Transverse colon (tissue), 4 donors: ENCODE measurements at places on chromosomes 3 and 15.

GRCh38 chr3:104178680-104179079, 1188.0 kb upstream of the ALCAM start:
- DNase-seq = no peak

- no peak for DNase-seq
Observed at GRCh38 chr15:88382482-88382983, 84.7 kb downstream of the MRPL46 start.

DNA sequence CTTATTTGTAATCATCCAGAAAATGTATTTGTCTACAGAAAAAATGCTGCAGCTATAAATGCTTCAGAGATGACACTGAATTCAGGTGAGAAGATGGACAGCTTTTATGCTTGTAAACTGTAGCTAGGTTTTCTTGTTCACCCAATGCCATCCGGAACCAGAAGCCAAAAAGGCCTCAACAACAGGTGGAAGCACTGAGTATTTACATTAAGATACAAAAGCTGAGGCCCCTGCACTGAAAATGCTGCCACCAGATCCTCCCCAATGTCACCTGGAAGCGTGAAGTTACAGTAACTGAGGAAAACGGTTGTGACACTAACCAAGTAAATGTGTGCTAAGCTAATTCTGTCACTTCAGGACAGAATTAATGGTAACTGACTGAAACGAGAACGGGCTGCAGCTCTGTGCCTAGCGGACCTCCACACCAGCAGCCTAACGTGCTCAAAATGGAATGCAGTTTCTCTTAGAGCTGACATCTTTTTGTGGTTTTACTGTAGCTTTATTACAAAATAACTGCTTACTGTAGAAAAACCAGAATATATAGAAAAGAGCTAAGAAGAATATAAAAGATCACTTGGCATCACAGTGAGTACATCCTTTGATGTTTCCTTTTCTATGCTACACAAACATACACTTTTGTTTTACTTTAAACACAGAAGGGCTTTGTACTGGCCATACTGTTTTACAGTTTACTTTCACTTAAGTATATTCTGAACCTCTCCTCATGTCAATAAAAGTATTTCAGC, 7.6 kb downstream of the CHSY1 start:
- no peak for DNase-seq

DNA sequence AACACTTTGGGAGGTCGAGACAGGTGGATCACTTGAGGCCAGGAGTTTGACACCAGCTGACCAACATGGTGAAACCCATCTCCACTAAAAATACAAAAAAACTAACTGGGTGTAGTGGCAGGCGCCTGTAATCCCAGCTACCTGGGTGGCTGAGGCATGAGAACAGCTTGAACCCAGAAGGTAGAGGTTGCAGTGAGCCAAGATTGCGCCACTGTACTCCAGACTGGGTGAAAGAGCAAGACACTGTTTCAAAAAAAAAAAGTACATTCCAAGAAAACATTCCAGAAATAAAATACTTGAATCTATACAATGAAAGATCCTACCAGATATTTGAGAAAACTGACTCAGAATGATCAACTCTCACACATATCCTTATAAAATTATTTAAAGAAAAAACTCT, 30.4 kb downstream of the TFDP2 start:
- DNase-seq = no peak

- no peak for DNase-seq
Observed at GRCh38 chr3:21944251-21944650, 193.2 kb upstream of the ZNF385D start.

DNA sequence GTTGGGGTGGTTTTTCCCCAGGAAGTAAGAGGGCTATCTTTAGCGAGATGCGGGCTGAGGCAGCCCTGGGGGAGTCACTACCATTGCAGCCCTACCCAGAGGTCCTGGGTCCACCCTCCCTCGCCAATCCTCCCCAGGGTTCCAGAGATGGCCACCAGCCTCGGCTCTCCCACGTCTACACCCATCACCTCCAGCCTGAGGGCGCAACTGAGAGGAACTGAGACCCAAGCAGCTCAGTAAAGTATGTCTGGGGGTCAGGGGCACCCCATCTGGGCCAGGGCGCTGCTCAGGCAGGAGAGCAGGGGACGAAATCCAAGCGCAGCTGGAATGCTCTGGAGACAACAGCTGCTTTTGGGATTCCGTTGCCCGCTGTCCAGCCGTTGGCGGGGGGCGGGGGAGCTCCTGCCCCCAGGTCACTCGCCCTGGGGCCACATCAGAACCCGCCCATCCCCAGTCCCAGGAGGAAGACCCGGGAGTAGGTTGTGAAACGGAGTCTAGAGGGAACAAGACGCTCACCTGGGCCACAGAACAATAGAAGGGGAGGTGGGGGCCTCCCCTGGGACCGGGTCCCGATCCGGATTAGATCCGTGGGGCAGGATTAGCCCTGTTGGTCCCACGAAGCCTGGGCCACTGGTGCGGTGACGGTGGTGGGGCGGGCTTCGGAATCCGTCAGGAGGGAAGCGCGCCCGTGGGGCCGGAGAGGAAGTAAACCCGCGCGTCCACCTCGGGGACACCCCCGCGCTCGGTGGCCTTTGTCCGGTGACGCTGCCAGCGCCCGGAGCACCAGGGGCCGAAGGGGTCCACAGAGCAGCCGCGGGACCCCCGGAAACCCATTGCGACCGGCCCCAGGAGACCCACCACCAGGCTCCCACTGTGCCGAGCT, 1.4 kb upstream of the NDUFAF3 start:
- peak; percentile 75 for DNase-seq

GRCh38 chr3:59535791-59536221, 486.0 kb upstream of the CFAP20DC start:
- no peak for DNase-seq

DNA sequence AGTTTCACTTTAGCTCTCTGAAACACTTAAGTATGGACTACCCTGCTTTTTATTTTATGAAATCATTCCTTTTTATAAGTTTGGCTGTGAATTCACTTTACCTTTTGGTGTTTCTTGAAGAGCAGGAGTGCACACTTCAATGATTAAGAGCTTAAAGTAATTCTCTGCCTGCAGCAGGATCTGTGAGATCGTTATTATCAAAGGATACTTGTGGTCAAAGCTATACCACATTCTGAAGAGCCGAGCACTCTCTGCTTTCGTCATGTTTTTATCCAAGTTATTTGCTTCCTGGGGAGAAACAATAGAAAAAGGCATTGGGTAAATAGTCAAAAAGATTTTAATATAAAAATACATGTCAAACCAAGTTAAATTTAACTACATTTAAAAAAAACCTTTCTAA, 243.7 kb downstream of the CHST2 start:
- no peak for DNase-seq

GRCh38 chr15:32855942-32856341, 138.1 kb downstream of the GREM1 start:
- no peak for DNase-seq

GRCh38 chr15:60713119-60714084, 234.5 kb upstream of the ICE2 start:
- DNase-seq = no peak

DNA sequence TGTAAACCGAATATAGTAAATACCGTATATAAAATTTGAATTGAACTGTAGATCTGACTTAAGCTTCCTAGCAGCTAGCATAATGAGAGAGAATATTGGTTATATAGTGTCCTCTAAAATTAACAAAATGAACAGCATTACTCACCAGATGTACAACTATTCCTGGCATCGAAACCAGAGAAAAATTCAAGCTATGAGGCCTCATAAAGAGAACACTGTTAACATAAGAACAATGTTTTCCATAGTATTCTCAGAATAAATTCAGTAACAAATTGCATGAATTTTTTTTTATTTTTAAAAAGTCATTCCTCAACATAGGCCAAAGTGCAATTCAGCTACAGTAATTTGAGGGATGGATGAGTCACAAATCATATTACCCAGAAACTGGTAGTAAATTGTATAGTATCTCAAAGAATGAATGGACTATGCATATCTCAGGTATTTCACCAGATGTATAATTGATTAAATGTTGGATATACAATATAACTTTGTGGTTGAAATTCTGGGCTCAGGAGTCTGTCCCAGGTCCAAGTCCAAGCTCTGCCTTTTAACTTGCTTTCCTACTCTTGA, 5.0 kb downstream of the TMEM207 start:
- no peak for DNase-seq

GRCh38 chr3:141659821-141660613, 78.1 kb upstream of the RNF7 start:
- peak; percentile 49 for DNase-seq

- no peak for DNase-seq
Observed at GRCh38 chr3:62622553-62623174, 249.3 kb upstream of the FEZF2 start.

DNA sequence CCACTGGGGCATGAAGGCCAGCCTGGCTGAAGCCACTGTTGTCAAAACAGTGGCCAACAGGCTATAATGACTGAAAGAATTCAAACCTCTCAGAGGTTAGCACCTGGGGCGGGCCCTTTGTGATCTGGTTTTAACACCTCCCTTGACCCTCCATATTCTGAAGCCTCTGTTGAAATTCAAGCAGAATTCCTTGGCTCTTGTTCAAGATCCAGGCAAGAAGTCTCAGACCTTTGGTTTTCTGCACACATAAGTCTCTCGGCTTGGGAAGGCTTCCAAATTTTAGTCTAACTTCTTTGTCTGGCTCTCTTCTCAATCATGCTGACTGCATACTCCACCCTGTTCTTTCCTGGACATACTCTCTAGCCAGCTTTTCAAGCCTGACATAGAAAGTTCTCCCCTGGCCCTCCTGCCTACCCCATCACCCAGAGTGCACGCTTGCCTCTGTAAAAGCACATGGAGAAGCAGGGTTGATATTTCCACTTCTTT, 144.5 kb downstream of the PDZRN3 start:
- DNase-seq = no peak

- no peak for DNase-seq
Observed at GRCh38 chr3:142890592-142890991, 1.7 kb upstream of the PCOLCE2 start.

- peak; percentile 74 for DNase-seq
Observed at GRCh38 chr15:64740311-64741170, 34.8 kb downstream of the RBPMS2 start.

DNA sequence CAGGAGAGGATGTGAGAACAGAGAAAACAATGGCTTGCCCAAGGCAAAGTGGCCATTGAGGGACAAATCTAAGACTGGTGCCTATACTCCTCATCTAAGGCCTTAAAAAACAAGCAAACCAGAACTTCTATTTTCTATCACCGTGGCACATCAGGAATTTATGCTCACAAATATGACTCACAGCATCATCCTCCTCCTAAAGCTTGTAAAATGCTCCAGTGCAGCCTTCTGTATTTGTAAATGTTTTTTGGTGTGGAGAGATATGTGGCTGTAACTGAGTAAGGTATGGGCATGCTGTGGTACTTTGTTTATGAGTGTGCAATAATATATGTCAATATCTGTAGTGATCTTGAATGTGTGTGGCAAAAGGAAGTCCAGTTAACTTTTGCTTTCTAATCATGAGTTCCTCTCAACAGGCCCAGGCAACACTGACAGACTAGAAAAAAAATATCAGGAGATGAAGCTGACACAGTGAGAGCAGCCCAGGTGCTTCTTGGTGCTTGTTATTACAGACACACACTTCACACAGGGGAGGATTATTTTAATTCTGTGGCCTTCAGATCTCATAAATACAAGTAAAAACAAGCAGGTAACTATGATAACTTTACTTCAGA, 60.3 kb downstream of the CTNNB1 start:
- no peak for DNase-seq

- DNase-seq = no peak
Observed at GRCh38 chr3:148500881-148501280, 196.8 kb upstream of the AGTR1 start.

- DNase-seq = no peak
Observed at GRCh38 chr15:92583096-92584034, 72.2 kb downstream of the FAM174B start.

DNA sequence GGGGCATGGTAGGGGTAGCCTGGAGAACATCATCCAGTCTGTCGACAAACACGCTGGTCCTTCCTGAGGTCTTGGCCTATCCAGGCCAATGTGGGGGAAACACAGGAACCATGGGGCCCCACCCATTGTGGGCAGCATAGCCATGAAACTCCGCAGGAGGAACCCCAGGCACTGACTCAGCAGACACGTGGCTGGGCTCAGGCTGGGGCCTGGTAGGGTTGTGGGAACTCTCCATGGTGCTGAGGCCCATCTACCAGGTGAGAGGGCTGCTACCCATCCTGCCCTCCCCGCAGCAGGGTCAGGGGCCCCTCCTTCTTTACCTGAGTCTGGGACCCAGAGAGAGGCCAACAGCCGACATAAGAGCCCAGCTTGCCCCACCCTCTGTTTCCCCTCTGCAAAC, 22.6 kb upstream of the CACNA2D2 start:
- DNase-seq = no peak

GRCh38 chr3:150868282-150868681, 37.0 kb downstream of the MINDY4B start:
- DNase-seq = no peak

GRCh38 chr15:67479781-67480505, 41.0 kb upstream of the C15orf61 start:
- no peak for DNase-seq

DNA sequence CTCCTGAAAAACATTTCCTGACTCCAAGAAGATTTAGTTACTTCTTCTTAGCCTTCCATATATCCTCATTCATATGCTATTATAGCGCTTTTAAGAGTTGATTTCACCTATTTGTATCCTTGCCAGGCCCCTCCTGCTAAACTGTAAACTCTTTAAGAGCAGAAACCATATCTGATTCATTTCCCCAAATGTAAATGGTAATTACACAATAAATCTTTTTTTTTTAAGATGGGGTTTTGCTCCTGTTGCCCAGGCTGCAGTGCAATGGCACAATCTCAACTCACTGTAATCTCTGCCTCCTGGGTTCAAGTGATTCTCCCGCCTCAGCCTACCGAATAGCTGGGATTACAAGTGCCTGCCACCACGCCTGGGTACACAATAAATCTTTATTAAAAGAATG, 4.5 kb downstream of the DLEC1 start:
- no peak for DNase-seq

DNA sequence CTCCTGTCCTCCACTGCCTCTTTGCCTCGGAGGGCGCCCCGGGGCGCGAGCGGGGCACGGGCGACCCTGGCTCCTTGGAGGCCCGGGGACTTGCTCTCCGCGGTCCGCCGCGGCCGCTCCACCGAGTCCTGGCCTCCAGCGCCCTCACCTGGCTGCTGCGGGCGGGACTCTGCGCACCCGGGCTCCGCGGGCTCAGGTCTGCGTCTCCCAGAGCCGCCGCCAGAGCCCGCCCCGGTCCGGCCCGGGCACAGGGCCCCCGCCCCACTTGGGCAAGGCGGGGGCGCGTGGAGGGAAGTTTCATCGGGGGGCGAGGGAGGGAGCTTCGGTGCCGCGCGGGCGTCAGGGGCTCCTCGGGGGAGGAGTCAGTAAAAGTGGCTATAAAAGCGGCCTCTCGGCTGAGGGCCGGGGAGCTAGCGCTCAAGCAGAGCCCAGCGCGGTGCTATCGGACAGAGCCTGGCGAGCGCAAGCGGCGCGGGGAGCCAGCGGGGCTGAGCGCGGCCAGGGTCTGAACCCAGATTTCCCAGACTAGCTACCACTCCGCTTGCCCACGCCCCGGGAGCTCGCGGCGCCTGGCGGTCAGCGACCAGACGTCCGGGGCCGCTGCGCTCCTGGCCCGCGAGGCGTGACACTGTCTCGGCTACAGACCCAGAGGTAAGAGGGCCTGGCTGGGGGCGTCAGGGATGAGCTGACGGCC, at the start of gene CEMIP:
CEMIP (plus strand) TSS at position 407 of the 694 bp plus-strand sequence. CDS start 94,510 bp downstream, outside the sequence.
- DNase-seq = peak; percentile 82

GRCh38 chr3:47456984-47457383, 18.8 kb downstream of the SCAP start:
- no peak for DNase-seq

- DNase-seq = no peak
Observed at GRCh38 chr3:12235691-12236090, 53.2 kb upstream of the PPARG start.
